ENCODE measurements at places on chromosomes 6 and 20. TPM values are rescaled to one million over a fixed set of nuclear protein-coding genes. Genes with fewer than 3 reads are reported as not detected.

The ADAT2 gene
- total RNA-seq = 11.1 TPM

DNA sequence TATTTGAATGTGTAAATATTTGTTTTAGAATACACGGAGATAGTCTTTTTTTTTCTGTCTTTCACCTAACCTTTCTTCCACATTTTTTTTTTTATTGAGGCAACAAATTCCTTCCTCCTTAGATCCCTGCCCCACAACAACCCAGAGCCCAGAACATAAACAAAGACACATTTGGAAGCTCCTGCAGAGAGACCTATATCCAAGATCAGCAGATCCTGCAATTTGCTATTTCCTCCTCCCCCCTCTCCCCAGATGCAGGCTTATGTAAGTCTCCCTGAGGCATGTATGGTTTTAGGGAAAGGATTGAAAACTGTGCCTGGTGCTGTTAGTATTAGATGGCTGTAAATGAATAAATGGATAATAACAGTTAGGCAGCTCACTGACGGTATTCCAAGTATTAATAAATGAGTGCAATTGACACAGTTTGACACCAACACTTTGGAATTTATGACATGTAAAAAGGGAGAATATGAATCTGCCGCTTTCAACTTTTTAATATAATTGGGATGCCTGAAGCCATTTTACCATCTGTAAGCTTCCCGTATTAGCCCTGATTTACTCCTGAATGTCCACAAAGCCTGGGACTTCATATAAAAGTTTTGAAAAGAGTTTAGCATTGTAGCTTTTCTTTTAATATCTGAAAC, 608.3 kb upstream of the CITED2 start:
- H3K27ac ChIP-seq = no peak overlapping the region
- no peaks in the 10 kb centered on the region for H3K36me3 ChIP-seq
- no peak for DNase-seq
- no peaks in the 10 kb centered on the region for H3K27me3 ChIP-seq

The HLA-DQA1 gene
- 92.0 TPM for total RNA-seq

The UBE3D gene
- total RNA-seq = 11.9 TPM

DNA sequence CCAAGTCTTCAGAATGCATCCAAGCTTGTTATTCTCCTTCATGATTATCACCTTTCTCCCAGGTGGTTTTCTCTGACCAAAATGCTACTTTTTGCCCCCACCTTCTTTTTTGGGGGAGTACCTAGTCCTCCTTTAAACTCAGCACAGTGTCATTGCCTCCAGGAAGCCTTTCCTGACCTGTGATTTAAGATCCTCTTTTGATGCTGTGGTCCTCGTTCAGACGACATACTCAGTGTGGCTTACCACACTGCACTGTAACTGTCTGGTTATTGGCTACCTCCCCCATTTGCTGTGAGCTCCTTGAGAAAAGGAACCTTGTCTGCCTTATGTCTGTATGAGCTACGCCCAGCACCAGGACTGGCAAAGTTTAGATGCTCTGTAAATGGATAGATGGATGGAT, 14.6 kb downstream of the SAYSD1 start:
- no peaks in the 10 kb centered on the region for H3K36me3 ChIP-seq
- no peak overlapping the region for H3K4me3 ChIP-seq
- no peak for DNase-seq
- peaks cover 5% of the 10 kb centered on the region for H3K4me1 ChIP-seq

The FIG4 gene
- 19.4 TPM for total RNA-seq

The UBD gene
- total RNA-seq = not detected

The RAB5IF gene
- total RNA-seq = 243 TPM

DNA sequence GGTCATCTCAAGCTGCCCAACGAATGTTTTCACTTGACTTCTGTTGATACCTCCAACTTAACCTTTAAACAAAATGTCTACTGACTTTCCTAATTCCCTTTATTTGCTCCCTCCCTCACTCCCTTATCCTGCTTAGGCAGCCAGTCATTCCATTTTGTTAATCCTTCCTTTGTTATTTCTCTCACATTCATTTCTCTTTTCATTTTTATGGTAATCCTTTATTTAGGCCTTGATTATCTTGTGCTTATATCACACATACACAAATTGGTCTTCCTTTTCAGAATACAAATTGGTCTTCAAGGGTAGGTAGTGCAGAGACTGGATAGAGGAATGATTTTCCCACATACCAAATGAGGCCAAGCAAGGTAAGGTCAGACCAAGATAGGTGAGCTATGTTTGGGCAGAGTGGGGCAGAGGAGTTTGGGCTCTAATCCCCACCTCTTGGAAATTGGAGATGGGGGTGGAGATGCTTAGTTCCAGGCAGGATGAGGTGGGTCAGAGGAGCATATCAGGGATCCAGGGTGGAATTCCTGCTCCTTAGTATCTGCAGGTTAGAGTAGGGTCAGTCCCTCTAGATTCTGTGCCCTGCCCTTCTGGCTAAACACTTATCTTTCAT, 2.0 kb upstream of the SPACA1 start:
- H3K4me3 ChIP-seq = no peak overlapping the region
- no peak overlapping the region for H3K27ac ChIP-seq
- DNase-seq = no peak
- H3K36me3 ChIP-seq = no peaks in the 10 kb centered on the region
- peaks cover 20% of the 10 kb centered on the region for H3K27me3 ChIP-seq

DNA sequence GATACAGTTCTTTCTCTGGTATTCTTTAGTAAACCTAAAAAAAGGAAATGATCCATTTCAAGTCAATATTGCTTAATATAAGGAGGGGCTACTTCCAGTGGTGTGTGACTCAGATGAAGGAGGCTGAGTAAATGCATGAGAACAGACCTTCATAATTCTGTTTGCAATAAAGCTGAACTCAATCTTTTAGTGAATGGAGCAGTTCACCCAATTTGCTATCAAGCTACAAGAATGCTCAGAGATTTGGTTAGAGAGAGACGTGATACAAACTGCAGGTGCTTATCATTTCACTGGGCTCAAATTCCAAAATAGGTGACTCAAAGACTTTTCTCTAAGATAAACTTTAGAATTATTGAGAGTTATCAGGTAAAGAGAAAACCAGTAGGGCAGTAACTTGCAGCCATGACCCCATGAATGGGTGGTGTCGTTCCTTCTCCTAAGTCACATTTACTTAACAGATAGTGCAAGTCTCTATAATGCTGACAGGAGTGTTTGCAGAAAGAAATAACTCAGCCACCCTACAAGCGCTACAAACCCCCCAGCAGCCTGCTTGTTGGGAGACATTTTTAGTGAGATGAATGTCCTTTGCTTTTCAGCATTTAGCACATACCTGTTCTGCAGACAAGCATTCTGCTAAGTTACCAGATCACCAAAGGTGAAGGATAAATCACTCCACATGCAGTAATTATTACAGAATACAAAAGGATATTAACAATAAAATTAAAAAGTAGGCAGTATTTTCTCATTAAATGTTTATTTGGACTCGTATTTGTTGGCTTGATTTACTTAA, 16.4 kb upstream of the BLOC1S5 start:
- no peak overlapping the region for H3K4me3 ChIP-seq
- H3K36me3 ChIP-seq = peaks cover 16% of the 10 kb centered on the region
- peaks cover 13% of the 10 kb centered on the region for H3K4me1 ChIP-seq
- no peak for DNase-seq
- no peaks in the 10 kb centered on the region for H3K27me3 ChIP-seq

GRCh38 chr20:49545572-49545971, 22.4 kb downstream of the PTGIS start:
- no peak overlapping the region for H3K27ac ChIP-seq
- no peak for DNase-seq
- H3K27me3 ChIP-seq = no peaks in the 10 kb centered on the region
- H3K4me3 ChIP-seq = no peak overlapping the region
- H3K4me1 ChIP-seq = peaks cover 8% of the 10 kb centered on the region
- peaks cover 5% of the 10 kb centered on the region for H3K36me3 ChIP-seq

The SLC17A3 gene
- total RNA-seq = not detected

The GSTA2 gene
- total RNA-seq = not detected

DNA sequence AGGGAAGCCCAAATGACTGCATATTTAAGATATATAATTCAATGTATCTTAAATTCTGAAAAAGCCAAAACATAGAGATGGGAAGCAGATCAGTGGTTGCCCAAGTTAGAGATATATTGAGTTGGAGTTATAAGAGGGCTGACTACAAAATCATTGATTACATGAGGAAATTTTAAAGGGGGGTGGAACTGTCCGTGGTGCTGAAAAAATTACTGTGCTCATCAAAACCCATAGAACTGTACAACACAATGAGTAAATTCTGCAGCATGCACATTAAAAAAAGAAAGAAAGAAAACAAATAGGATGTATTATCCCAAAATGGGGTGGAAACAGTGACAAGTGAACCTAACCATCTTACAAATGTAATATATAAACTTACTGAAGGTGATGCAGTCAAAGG, 100.9 kb downstream of the FUT9 start:
- H3K4me1 ChIP-seq = no peaks in the 10 kb centered on the region
- H3K27me3 ChIP-seq = no peaks in the 10 kb centered on the region
- no peak for DNase-seq
- H3K27ac ChIP-seq = no peak overlapping the region

The SLC22A7 gene
- total RNA-seq = not detected

The B3GALT4 gene
- total RNA-seq = 10.1 TPM

DNA sequence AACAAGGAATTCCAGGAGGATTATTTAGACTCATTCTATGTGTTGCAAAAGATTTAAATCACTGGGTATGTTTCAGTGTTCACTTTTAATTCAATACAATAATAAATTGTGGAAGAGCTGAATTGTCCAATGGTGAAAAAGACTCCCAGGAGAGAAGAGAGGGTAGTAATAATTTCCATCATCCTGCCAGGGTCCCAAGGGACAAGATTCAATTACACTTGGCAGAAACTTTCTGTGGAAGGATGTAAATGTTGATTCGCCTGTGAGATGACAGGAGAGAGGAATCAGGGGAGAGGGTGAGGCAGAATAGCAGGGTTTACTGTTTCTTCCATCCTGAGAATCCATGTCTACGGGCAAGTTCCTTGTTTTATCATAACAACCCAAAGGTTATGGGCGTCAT, 342.7 kb downstream of the ESR1 start:
- no peak overlapping the region for H3K27ac ChIP-seq
- DNase-seq = no peak
- no peaks in the 10 kb centered on the region for H3K27me3 ChIP-seq
- H3K4me3 ChIP-seq = no peak overlapping the region
- H3K4me1 ChIP-seq = peaks cover 12% of the 10 kb centered on the region
